ENCODE measurements at places on chromosomes 4 and X. TPM values are rescaled to one million over a fixed set of nuclear protein-coding genes. Genes with fewer than 3 reads are reported as not detected.

SPANXA1 gene
- not detected for total RNA-seq

NMU gene
- 4.7 TPM for total RNA-seq

NHSL2 gene
- not detected for total RNA-seq

SPINK2 gene
- 0.28 TPM for total RNA-seq

TMSB15C gene
- total RNA-seq, result 1.9 TPM

ASMT gene
- not detected for total RNA-seq

FGF16 gene
- total RNA-seq, result not detected

GRXCR1 gene
- not detected for total RNA-seq

All from nasal cavity respiratory epithelium epithelial cell of viscerocranial mucosa (primary cell).